ENCODE measurements at places on chromosomes 6 and 20.

- DNase-seq = no peak
Observed at GRCh38 chr20:38831049-38831691, 25.7 kb downstream of the PPP1R16B start.

DNA sequence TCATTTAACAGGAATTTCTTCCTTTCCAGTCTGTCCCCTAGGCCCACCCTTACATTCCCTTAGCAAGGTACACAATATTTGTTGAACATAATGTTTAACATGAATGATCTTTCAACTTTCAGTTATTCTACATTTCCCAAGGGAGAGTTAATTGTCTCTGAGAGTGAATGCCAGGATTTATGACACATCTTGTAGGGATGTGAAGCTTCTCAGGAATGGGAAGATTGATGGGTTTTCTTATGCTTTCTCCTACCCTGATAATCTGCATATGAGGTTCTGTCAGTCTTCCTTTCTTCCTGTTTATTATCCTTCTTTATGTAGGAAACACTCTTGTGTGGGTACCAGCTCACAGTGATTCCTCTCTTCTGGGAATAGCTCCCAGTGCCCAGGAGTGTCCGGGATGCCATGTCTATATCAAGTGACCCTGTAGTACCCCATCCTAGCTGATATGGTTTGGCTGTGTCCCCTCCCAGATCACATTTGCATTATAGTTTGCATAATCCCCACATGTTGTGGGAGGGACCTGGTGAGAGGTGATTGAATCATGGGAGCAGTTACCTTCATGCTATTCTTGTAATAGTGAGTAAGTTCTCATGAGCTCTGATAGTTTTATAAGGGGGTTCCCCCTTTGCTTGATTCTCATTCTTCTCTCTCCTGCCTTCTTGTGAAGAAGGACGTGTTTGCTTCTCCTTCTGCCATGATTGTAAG is 7.1 kb upstream of the FYN start:
- no peak for DNase-seq

GRCh38 chr20:63183422-63184146 is 32.3 kb downstream of the YTHDF1 start:
- no peak for DNase-seq

- DNase-seq = no peak
Observed at GRCh38 chr6:9521152-9521530, 893.7 kb downstream of the TFAP2A start.

DNA sequence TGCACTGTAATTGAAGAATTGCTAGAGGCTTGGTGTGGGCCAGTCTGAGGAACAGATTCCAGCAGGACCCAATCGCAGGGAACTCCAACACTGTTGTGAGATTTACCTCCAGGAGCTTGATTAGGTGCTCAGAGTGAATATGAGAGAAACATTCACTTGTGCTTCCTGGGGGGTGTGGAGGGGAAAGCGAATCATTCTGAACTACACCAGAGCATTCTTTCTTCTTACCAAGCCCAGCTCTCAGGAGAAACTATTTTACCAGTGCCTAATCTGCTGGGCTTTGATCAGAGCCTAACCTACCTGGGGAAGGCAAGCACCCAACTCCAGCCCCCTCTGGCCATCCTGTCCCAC is 7.4 kb upstream of the SIRPB1 start:
- no peak for DNase-seq

GRCh38 chr6:7537565-7538174 is 3.8 kb upstream of the DSP start:
- DNase-seq = no peak

- DNase-seq = no peak
Observed at GRCh38 chr6:75419416-75419815, 74.2 kb downstream of the FILIP1 start.

DNA sequence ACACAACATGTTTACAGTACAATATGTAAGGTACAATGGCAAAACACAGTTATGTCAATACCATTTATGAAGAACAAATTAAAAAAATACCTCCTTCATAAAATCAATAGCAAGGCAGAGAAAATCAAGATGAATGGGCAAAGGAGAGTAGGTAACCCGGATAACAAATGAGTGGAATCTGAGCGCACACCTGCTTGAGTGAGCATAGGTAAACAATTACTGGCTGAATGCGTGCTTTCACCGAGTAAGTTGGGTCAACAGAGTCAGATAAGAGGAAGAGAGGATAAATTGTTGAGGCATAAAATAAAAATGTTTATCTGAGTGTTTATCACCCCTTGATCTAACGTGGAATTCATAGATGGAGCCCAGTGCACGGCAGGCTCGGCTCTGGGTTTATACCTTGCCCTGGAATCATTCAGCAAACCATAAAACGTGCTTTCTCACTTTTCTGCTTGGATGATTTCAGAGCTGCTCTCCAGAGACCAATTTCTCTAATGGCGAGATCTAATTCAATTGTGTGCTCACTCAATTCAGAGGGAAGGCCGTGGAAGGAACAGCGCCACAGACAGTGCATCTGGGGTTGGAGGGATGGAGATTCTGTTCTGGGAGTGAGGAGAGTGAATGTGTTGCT is 224.8 kb upstream of the MAP3K7 start:
- no peak for DNase-seq
